Right cardiac atrium (tissue), 5 donors: ENCODE measurements at places on chromosomes 1 and 21.

DNA sequence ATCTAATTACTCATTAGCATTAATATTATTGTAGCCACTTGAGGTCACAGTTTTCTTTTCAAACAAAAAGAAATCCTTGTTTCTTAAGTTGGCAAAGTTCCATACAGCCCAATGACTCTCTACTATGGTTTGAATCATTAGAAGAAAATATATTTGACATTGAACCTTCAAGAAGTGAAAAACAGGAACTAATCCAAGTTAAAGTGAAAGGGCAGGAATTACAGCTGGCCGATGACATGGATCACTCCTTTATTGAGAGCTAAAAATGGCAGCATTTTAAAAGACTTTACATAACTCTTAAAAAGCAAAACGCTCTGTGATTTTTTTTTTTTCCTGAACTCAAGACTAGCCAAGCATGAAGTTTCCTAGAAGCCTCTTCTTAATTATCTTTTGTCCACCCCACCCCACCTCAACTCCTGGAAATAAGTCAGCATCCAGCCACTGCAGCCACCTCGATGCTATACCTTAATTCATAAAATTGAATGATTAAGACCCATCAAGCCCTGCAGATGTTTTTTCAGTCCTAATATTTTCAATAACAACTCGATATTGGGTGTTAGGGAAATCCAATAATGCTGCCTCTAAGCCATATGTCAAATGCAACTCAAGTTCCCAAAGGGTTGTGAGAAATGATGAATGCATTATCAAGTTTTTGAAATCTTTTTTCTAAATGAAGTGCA, 323.1 kb downstream of the HHIPL2 start:
- DNase-seq, result no peak

GRCh38 chr21:35015435-35016024, 33.6 kb downstream of the RUNX1 start:
- no peak for DNase-seq

DNA sequence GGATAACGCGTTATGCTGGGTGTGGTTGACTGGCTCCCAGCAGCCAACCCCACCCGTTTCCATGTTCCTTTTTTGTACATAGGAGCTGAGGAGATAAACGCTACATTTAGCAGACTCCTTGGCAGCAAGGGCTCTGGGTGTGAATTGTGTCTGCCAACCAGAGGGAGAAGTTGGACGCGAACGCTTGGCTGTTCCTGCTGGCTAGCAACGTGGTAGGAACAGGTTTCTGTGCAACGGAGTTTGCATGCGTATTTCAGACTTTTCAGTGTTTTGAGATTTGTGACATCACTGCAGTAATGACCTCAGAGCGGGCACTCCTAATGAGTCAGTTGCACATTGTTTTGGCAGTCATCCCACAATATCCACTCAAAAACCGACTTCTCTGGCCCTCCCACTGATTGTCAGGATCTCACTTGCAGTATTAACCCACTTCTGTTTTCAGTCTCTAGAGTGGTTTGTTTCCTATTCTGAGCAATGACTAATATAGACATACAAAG, 98.7 kb upstream of the RGS1 start:
- peak; percentile 74 for DNase-seq

GRCh38 chr1:147389532-147390184, 147.2 kb downstream of the CHD1L start:
- DNase-seq, result no peak

DNA sequence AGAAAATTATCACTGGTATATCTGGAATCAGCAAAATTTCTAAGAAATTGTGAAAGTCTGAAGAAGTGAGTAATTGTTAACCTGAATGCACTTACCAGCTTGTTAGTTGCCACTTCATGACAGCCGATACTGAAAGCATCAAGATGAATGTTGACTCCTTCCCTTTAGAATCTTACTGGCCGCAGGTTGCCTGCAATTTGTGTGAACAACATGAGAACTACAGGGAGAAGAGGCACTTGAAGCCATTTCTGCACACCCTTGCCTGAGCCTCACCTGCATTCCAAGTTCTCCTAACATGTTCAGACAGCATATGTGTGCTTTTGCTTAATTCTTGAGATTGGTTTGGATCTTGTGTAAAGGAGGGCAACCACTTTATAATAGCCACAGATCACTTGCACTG, 59.2 kb upstream of the SSX2IP start:
- DNase-seq, result no peak

DNA sequence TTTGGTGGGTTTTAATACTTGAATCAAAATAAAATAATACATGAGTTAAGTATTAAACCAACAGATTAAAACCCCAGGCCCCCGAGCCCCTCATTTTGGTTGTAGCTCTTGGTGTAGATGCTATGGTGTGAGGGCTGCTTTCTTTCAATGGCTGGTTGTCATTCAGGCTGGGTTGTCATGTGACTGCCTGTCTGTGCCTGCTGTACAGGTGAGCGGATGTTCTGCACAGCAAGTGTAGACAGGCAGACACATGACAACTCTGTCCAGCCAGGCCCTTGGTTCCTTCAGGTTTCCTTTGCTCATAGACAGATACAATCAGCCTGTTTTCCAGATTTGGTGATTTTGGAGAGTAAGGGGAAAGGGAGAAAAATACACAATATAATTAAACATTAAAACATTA, 281.9 kb upstream of the C1orf105 start:
- DNase-seq, result no peak
